ENCODE measurements at places on chromosomes 12 and 14.

DNA sequence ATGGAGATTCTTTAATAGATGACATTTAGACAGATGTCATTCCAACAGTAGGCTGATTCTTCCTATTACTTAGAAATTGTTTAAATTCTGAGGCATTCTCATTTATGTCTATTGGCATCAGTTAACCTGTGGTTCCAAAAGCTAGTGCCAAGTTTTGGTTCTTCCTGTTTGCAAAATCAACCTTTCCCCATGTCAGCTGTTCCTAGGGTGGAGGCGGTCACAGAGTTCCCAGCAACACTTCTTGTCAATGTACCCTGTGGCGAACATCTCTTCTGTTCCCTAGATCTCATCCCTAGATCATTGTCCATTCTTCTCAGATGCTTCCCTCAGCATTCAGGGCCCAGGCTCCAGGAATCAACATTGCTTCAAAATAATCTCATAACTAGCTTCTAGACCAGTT lies 140.9 kb downstream of the PHLDA1 start:
- DNase-seq = no peak

DNA sequence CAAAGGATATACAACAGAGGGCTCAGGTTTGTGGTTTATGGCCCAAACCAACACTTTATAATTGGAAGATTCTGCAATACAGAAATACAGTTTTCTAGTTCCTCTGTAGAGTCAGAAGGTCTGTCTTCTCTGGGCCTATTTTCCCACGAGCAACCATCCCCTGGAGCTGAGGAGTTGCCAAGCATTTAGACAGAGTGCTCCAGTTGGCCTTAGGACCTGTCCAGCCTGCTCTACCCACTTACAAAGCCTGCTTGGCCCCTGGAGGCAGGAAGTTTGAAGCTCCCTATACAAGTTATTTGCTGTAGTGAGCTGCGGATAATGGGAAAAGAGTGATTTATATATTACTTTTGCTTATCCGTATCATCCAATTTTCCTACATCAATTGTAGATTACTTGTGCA lies 60.8 kb upstream of the HSPB8 start:
- DNase-seq = no peak

- DNase-seq = no peak
These were observed 416.6 kb downstream of the LRIG3 start for GRCh38 chr12:58503731-58504130.

GRCh38 chr12:58413794-58414193 lies 472.4 kb downstream of the ATP23 start:
- DNase-seq = peak; percentile 7

GRCh38 chr14:74401504-74402241 lies 24.3 kb downstream of the SYNDIG1L start:
- peak; percentile 49 for DNase-seq

DNA sequence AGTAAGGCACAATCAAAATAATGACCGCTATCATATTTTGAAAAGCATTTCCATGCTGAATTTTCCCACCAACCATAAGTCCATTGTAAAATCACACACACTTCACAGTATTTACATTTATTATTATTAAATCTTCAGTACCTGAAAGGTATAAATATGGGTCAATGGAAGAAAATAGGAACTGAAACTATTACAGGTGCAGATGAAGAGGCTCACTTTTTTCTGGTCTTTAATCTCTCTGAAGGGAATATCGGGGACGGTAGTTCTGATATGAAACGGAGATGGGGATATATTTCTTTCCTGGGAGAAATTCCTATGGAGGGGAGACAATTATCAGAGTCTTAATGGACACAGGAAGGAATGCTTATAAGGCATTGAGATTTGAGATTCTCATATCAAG lies 28.4 kb downstream of the CLEC1A start:
- DNase-seq = no peak

- DNase-seq = no peak
These were observed 23.3 kb upstream of the EEA1 start for GRCh38 chr12:92952394-92952793.

DNA sequence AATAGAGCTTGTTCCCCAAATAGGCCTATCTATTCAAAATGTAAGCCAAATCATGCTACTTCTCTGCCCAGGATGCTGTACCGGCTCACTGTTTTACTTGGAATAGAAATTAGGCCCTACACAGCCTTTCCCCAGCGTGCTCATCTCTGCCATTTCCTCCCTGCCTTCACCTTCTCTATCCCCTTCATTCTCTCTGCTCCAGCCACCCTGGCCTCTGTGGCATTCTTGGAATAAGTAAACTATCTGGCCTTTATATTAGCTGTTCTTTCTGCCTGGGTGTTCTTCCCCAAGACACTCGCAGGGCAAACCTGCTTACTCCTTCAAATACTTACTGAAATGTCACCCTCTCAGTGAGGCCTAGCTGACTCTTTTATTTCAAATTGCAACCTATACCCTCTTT lies 30.9 kb upstream of the DYRK2 start:
- DNase-seq = no peak

- DNase-seq = no peak
These were observed 40.3 kb upstream of the NTF3 start for GRCh38 chr12:5391653-5392052.

- no peak for DNase-seq
These were observed 42.6 kb downstream of the CCDC92 start for GRCh38 chr12:123929946-123930583.

GRCh38 chr14:105500036-105500725 lies 9.1 kb downstream of the TEDC1 start:
- DNase-seq = no peak

GRCh38 chr12:97805146-97805545 lies 342.5 kb downstream of the RMST start:
- DNase-seq = no peak

- DNase-seq = no peak
These were observed 20.2 kb downstream of the EVL start for GRCh38 chr14:100085462-100085861.

- peak; percentile 27 for DNase-seq
These were observed 60.3 kb downstream of the KLRG1 start for GRCh38 chr12:9049520-9050133.

DNA sequence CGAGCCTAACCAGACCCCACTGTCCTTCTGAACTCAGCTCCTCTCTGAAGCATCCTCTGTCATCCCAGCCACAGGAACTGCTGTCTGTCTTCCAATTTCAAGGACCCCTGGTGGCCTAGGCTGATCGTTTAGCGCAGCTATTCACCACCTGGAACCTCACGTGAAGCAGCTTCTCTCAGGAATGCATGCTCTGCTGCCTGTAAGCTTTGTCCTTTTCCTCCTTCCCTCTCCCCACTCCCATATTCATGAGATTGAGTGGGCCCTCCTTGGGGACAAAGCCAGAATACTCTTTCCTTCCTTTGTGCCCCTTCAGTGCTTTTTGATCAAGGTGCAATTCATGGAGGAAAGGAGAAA lies 17.2 kb downstream of the DPF3 start:
- no peak for DNase-seq

DNA sequence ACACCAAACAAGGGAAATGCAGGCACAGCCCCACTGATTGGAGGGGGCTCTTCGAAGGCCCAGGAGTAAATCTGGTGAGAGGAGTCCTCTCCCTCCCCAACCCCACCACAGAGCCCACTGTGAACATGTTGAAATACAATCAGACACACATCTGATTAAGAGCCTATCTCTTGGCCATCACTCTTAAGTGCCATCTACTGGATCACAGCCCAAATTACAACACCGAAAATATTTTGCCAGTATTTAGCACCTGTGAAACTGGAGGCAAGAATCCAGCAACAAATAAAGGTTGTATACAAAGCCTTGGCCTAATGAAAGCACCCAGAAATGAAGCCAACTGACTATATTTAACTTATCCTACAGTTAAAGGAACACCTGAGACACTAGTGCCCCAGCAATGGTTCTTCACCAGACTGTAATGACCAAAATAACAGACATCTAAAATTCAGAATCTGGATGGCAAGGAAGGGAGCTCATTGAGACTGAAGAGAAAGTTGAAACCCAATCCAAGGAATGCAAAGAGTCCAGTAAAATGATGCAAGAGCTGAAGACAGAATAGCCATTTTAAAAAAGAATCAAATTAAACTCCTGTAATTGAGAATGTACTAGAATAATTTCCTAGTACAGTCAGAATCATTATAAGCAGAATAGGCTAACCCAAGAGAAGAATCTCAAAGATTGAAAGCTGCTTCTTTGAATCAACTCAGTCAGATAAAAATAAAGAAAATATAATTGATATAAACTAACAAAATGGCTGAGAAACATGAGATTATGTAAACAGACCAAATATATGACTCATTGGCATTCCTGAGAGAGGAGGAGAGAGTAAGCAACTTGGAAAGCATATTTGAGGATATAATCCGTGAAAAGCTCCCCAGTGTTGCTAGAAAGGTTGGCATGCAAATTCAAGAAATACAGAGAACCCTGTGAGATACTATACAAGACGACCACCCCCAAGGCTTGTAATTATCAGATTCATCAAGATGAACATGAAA lies 1117.0 kb downstream of the FLRT2 start:
- no peak for DNase-seq

GRCh38 chr12:98894412-98895085 lies 249.5 kb downstream of the APAF1 start:
- DNase-seq = peak; percentile 31

DNA sequence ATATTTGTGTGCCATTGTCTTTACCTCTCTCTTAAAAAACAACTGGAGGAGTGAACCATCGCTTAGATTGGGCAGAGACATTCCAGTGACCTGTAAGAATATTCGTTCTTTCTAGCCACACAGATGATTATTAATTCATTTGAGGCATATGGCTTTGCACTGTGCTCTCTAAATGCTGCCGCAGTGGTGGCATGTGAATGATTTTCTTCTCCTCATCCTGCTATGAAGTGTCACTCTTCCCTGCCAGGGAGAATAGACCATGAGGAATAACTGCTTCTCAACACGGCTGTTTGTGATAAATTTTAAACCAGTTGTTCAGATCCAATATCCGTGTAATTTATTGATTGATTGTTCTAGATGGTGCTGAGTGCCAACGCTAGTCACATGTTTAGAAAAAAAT lies 225.3 kb downstream of the CNTN1 start:
- no peak for DNase-seq

DNA sequence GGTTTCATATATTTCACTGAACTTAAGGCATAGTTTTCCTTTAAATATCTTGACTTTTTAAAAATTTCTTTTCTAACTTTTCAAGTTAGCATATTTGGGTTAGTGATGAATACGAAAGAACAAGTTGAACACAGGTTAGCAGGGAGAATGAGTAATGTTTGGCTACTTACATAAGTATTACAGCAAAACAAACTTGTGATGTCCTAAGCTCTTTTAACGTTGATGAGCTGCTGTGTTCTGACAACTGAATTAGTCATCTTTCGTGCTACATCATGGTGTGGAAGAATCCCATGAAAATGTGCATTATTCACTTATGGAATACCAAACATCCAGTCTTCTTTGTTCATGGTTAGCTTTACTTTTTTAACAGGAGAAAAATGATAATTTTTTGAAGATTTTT lies 36.3 kb upstream of the PDZRN4 start:
- DNase-seq = no peak

GRCh38 chr14:24398653-24399446 lies at the start of gene NYNRIN:
Gene NYNRIN, plus strand, starts transcription at chr14:24399003. Its CDS starts 244 bp downstream, at chr14:24399247.
- DNase-seq = peak; percentile 74

DNA sequence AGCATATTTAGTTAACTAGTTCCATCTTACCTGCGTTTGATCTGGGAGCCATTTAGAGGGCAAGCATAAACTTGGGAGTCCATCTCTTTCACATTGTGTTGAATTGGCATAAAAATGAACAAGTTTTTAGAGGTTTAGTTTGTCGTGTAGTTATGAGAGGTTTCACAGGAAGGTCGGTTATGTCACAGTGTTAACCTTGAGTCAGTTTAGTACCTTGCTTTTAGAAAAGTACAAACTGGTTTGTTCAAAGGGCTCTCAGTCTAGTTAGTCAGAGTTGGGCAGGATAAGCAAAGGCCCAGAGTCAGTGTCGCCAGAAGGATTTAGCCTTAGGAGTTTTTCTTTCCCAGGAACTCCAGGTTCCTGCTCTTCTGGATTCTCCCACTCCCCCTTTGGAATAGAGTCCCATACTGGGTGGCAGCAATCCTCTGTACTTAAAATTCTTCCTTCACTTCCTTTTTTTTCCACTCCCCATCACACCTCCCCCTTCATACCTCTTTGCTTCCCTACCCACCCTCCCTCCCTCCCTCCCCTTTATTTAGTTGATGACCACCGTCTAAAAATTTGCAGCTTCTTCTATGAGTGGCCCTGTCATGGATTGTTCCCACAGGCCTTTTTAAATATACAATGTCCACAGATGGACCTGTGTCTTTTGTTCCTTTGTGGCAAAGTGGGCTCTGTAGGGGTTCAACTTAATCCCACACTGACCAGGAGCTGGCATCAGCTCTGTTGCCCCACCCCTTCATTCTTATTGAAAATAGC lies 12.1 kb downstream of the PCBP2 start:
- DNase-seq = no peak

DNA sequence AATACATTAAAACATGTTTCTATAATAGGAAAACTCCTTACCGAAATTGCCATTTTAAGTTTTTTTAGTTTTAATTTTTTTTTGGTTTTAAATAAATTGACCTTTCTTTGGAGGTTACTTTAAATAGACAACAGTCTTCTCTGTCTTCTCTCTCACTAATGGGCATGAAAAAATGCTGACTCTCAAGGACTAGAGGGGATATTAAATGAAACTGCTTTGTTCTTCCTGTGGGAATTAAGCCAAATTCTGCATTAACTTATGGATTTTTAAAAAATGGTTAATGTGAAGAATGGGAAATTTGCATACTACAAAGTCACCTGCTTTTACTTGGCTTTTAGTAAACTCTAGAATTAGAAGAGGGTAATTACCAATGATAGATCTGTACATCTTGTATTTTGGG lies 378.9 kb downstream of the TMTC2 start:
- no peak for DNase-seq

- DNase-seq = no peak
These were observed 242.1 kb downstream of the CACNA1C start for GRCh38 chr12:2294651-2295475.

- peak; percentile 11 for DNase-seq
These were observed at the start of gene OAS2 for GRCh38 chr12:112978163-112979040. Gene OAS2, plus strand, starts transcription at chr12:112978519. Its CDS starts 90 bp downstream, at chr12:112978609.

GRCh38 chr12:121523741-121524140 lies 57.1 kb downstream of the KDM2B start:
- DNase-seq = no peak

GRCh38 chr12:44053549-44054127 lies 217.8 kb downstream of the TMEM117 start:
- DNase-seq = no peak

DNA sequence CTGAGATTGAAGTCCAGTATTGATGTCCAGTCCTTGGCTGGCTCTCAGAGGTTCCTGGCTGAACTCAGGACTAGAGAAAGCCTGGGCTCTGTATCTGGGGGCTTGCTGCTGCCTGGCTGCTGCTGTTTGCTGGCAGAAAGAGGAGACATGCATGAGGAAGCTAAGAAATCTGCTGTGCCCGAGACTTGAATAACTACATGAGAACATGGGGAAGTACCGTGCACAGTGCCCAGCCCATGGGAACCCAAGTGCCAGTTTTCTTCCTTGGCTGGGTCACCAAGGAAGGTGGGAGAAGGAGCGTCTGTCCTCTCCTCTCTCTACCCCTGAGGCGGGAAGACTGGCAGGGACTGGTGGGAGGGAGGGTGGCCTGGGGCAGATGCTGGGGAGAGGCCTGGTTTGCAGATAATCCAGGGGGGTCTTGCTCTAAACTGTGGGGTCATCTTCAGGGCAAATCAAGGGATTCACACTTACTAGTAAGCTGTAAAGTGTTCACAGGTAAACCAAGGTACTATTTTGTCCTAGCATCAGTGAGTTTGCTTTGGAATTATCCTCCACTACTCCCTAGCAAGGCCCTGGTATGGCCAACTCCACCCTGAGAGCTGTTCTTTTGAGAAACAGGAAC lies 13.8 kb upstream of the ZFP36L1 start:
- no peak for DNase-seq

- DNase-seq = no peak
These were observed 161.1 kb upstream of the EGLN3 start for GRCh38 chr14:34111953-34112352.

- DNase-seq = no peak
These were observed 111.4 kb downstream of the EPS8 start for GRCh38 chr12:15677726-15678201.
